ENCODE measurements at places on chromosomes 7 and 10. TPM values are rescaled to one million over a fixed set of nuclear protein-coding genes. Genes with fewer than 3 reads are reported as not detected.

- no peaks in the 10 kb centered on the region for H3K36me3 ChIP-seq
- no peak overlapping the region for H3K4me3 ChIP-seq
- H3K27me3 ChIP-seq = no peaks in the 10 kb centered on the region
- no peak overlapping the region for H3K27ac ChIP-seq
- DNase-seq = no peak
These were observed 133.7 kb downstream of the PTPRZ1 start for GRCh38 chr7:122006687-122007086.

The MUC12 gene
- total RNA-seq = 0.58 TPM

DNA sequence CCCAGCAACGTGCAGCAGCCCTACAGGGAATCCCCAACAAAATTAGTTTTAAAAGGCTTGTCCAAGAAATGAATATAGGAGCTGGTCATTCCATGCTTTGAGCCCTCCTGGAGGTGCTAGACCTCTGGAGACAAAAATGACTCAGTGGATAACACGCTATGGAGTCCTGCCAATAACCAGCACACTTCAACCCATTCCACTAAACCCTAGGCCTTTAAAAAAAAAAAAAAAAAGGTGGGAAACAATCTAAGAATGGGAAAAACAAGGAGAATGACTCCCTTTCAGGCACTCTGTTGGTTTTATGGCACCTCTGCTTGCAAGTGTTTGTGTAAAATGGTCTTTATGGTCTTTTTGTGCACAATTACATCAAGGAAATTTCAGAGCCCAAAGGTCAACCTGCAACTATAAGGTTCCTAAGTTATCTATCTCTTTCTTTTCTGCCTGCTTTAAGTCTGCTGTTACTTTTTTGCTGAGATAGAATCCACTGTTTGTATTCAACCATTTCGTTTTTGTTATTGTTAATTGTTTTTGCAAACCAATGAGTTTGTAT is 21.3 kb downstream of the AVL9 start:
- H3K4me3 ChIP-seq = no peak overlapping the region
- no peak for DNase-seq

The RELN gene
- 3.5 TPM for total RNA-seq

- no peak overlapping the region for H3K4me3 ChIP-seq
- no peak for DNase-seq
- no peaks in the 10 kb centered on the region for H3K4me1 ChIP-seq
- no peaks in the 10 kb centered on the region for H3K36me3 ChIP-seq
- no peaks in the 10 kb centered on the region for H3K27me3 ChIP-seq
These were observed 13.9 kb upstream of the LANCL2 start for GRCh38 chr7:55351263-55351662.

The ADAMTS14 gene
- total RNA-seq = 9.4 TPM

- H3K36me3 ChIP-seq = no peaks in the 10 kb centered on the region
- H3K27me3 ChIP-seq = peaks cover 100% of the 10 kb centered on the region
- peak; percentile 21 for DNase-seq
- peak overlapping the region; percentile 28 for H3K4me3 ChIP-seq
These were observed 1.7 kb upstream of the HMX2 start for GRCh38 chr10:123146013-123146893.

The OPALIN gene
- total RNA-seq = not detected

GRCh38 chr7:36188906-36189305 is 35.9 kb downstream of the EEPD1 start:
- no peak for DNase-seq
- H3K4me3 ChIP-seq = no peak overlapping the region
- H3K27me3 ChIP-seq = no peaks in the 10 kb centered on the region
- peaks cover 49% of the 10 kb centered on the region for H3K4me1 ChIP-seq

GRCh38 chr7:5636446-5636835 is 145.0 kb downstream of the RNF216 start:
- H3K4me3 ChIP-seq = no peak overlapping the region
- no peak for DNase-seq

- no peaks in the 10 kb centered on the region for H3K27me3 ChIP-seq
- no peaks in the 10 kb centered on the region for H3K36me3 ChIP-seq
- no peak for DNase-seq
- no peak overlapping the region for H3K27ac ChIP-seq
These were observed 364.2 kb upstream of the COBL start for GRCh38 chr7:51680594-51681399.

GRCh38 chr7:96061009-96061408 is 260.9 kb downstream of the SLC25A13 start:
- no peak overlapping the region for H3K27ac ChIP-seq
- no peaks in the 10 kb centered on the region for H3K36me3 ChIP-seq
- no peak overlapping the region for H3K4me3 ChIP-seq
- no peak for DNase-seq
- no peaks in the 10 kb centered on the region for H3K27me3 ChIP-seq

GRCh38 chr7:48316768-48317167 is 145.5 kb downstream of the ABCA13 start:
- H3K36me3 ChIP-seq = no peaks in the 10 kb centered on the region
- no peaks in the 10 kb centered on the region for H3K27me3 ChIP-seq
- no peak overlapping the region for H3K4me3 ChIP-seq
- no peak overlapping the region for H3K27ac ChIP-seq
- DNase-seq = no peak

- H3K4me3 ChIP-seq = no peak overlapping the region
- H3K27ac ChIP-seq = no peak overlapping the region
- H3K36me3 ChIP-seq = peaks cover 15% of the 10 kb centered on the region
- peaks cover 11% of the 10 kb centered on the region for H3K27me3 ChIP-seq
These were observed 20.0 kb downstream of the IMPDH1 start for GRCh38 chr7:128389618-128390329.

The GOLGA7B gene
- 0.58 TPM for total RNA-seq

The MORN4 gene
- not detected for total RNA-seq

DNA sequence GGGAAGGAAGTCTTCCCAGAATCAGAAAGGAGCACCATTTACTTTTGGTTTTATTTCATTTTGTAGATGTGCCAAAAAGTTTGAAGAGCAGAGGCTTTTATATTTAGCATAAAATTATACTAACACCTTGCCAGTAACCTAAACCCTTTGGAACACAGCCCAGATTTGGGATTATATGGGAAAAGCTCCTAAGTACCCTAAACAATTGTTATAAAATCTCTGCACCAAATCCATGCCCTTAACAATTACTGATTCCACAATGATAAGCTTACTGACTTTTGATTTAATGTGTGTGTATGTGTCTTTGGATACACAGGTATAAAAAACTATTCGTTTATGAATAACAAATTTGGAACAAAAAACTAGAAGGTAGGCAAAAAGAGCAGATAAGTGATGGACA is 39.0 kb upstream of the TMEM229A start:
- H3K4me3 ChIP-seq = no peak overlapping the region
- no peak overlapping the region for H3K27ac ChIP-seq
- H3K4me1 ChIP-seq = peaks cover 17% of the 10 kb centered on the region

The NPC1L1 gene
- 1.1 TPM for total RNA-seq

DNA sequence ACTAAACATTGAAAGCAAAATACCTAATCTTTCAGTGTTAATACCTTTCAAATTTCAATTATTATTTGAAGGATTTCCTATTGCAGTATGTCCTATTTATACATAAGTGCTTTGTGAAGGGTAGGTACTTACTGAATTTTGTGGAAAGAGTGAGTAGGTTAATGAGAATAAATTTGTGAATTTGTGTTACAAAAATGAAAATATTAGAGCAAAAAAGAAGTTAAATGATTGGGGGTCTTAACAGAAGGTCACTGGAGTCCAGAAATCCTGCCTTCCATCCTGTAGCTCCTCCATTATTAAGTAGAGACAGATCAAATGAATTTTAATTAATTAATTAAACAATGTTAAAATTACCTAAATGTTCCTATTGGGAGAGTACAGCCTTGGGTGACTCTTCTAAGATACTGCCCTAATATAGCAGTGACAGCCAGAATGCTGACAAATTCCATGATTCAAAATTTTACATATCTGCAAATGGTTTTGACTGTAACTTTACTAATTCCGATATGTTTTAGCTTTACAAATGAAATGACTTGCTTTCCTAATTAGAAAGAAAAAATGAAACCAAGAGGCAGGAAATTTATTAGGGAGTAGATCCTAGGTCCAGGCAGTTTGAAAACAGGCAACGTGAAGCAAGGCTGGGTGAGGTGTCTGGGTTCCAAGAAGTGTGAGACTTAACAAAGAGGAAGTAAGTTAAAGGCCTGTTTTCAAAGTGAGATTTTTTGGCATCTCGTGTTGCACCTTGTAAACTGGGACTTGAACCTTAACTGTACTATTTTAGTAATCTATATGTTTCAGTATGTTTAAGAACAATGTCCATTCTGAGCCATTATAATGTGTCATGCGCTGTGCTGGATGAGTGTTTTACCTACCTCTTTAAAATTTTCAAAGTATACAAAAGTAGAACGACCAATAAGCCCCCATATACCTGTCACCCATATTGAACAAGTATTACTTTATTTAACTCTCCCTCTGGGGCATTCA is 1.5 kb downstream of the PIK3CG start:
- H3K36me3 ChIP-seq = peaks cover 11% of the 10 kb centered on the region
- H3K4me3 ChIP-seq = no peak overlapping the region
- H3K27ac ChIP-seq = peak overlapping the region; percentile 74
- H3K4me1 ChIP-seq = no peaks in the 10 kb centered on the region

DNA sequence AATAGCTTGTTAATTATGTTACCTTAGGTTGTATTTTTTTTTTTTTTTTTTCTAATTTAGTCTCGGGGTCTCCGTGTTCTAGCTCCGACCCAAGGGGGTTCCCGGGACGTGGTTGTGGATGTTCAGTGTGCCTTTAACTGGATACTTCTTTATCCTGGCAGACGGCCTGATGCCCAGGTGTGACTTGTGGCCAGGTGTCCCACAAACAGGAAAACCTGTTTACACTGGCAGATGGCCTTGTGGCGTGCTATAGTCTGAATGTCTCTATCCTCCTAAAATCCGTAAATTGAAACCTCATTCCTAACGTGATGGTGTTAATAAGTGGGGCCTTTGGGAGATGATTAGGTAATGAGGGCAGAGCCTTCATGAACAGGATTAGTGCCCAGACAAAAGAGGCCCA is 546.4 kb upstream of the C7orf33 start:
- no peak overlapping the region for H3K4me3 ChIP-seq
- no peaks in the 10 kb centered on the region for H3K36me3 ChIP-seq

The VSTM4 gene
- total RNA-seq = 0.58 TPM

DNA sequence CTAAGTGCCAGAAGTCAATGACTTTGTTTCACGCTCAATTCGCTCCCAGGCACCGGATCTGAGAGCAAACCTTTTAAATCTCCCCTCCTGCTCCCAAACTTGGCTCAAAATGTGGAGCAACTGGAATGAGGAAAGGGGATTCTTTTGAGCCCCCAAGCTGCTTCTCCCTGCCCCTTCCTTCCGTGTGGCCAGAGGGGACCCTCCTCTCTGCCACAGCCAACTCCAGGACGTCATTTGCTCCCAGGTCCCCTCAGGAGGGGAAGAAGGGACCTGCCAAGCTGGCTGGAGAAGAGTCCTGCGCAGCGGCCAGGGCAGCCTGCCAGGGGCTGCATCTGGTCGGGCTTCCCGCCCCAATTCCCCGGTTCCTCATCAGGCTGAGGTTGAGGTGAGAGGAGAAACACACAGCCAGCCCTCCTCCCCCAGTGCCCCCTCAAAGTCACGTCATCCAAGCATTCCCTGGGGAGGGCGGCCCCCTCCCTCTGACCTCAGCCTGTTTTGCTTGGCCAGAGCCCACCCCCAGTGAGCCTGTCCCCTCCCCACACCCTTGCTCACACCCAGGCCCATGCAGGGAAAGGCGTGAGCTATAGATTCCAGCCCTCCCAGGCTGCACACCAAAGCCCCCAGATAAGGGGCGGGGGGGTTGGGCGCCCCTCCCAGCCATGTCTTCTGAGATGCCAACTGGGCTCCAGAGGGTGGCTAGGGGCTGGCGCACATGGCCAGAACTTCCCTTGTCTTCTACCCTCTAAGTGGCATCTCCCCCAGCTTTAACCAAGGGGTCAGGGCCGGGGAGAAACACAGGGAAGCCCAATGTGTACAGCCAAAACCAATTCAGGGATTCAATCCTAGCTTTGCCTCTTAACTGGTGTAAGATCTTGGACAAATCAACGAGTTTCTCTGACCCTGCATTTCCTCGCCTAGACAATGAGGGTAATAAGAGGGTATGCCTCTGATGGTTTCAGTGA is 35.0 kb downstream of the SH3PXD2A start:
- H3K27me3 ChIP-seq = no peaks in the 10 kb centered on the region
- no peaks in the 10 kb centered on the region for H3K36me3 ChIP-seq
- peak overlapping the region; percentile 79 for H3K27ac ChIP-seq
- DNase-seq = peak; percentile 61
- H3K4me1 ChIP-seq = peaks cover 40% of the 10 kb centered on the region

The CAV1 gene
- total RNA-seq = 49.2 TPM

DNA sequence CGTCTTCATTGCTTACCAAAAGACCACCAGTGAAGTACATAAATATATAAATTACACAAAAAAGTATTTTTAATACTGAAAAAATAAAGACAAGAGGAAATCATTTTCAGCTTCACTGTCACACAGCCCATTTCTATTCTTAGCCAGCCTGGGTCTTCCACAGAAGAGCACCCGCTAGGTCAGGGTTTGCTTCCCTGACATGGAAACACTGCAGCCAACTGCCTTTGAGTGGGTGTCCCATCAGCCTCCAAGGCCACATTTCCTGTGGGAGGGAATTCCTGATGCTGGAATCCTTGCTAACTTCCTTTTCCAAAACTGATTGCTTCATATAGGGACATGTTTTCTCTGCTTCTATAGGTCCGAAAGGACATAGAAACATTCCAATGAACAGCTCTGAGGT is 137.8 kb upstream of the CAV2 start:
- H3K27ac ChIP-seq = no peak overlapping the region
- DNase-seq = no peak
- H3K4me1 ChIP-seq = peaks cover 5% of the 10 kb centered on the region
- H3K4me3 ChIP-seq = no peak overlapping the region
- H3K36me3 ChIP-seq = no peaks in the 10 kb centered on the region

- H3K27ac ChIP-seq = peak overlapping the region; percentile 61
- peak overlapping the region; percentile 89 for H3K4me3 ChIP-seq
- no peaks in the 10 kb centered on the region for H3K27me3 ChIP-seq
- no peak for DNase-seq
- H3K36me3 ChIP-seq = no peaks in the 10 kb centered on the region
These were observed 493 bp downstream of the ZMIZ2 start for GRCh38 chr7:44748948-44749731.

- peak; percentile 26 for DNase-seq
- no peaks in the 10 kb centered on the region for H3K27me3 ChIP-seq
- peaks cover 10% of the 10 kb centered on the region for H3K4me1 ChIP-seq
- H3K4me3 ChIP-seq = no peak overlapping the region
- H3K27ac ChIP-seq = no peak overlapping the region
These were observed 706.7 kb upstream of the PHF14 start for GRCh38 chr7:10266976-10267375.

- H3K27me3 ChIP-seq = no peaks in the 10 kb centered on the region
- DNase-seq = no peak
- H3K36me3 ChIP-seq = peaks cover 54% of the 10 kb centered on the region
- no peak overlapping the region for H3K27ac ChIP-seq
These were observed 36.8 kb downstream of the NACAD start for GRCh38 chr7:45052011-45052410.
